Stimulated activated CD8-positive, alpha-beta memory T cell treated with anti-CD3 and anti-CD28 coated beads, Interleukin-2, amount 100 ng/mL, for 1 hour (primary cell): ENCODE measurements at places on chromosomes 5 and 9.

DNA sequence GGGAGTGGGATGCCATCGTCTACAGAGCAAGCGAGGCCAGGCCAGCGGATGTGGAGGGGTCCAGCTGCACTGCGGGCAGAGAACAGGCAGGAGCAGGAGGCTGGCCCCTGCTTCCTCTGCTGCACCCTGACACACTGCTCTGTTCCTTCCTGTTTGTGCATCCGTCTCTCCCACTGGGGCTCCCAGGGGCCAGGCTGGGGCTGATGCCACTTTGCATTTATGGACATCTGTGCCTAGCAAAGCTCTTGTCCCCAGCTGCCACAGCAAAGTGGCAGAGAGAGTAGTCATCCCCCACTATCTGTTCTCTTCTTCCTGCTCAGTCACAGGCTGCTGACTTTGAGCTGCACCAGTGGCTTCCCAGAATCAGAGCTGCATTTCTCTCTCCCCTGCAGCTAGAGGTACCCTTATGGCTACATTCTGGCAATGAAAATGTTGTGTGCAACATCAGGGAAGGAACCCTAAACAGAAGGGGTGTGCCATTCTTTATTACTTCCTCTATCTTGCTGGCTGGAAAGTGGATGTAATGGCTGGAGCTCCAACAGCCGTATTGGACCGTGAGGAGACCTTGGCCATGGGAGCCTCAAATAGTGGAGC, 4.2 kb upstream of the NINJ1 start:
- no peak for DNase-seq

- DNase-seq, result no peak
Observed at GRCh38 chr5:54764102-54765090, 221.0 kb downstream of the ESM1 start.

- no peak for DNase-seq
Observed at GRCh38 chr5:149916334-149917072, 28.1 kb downstream of the PDE6A start.

GRCh38 chr9:68844631-68845612, 139.9 kb downstream of the PIP5K1B start:
- DNase-seq, result no peak

DNA sequence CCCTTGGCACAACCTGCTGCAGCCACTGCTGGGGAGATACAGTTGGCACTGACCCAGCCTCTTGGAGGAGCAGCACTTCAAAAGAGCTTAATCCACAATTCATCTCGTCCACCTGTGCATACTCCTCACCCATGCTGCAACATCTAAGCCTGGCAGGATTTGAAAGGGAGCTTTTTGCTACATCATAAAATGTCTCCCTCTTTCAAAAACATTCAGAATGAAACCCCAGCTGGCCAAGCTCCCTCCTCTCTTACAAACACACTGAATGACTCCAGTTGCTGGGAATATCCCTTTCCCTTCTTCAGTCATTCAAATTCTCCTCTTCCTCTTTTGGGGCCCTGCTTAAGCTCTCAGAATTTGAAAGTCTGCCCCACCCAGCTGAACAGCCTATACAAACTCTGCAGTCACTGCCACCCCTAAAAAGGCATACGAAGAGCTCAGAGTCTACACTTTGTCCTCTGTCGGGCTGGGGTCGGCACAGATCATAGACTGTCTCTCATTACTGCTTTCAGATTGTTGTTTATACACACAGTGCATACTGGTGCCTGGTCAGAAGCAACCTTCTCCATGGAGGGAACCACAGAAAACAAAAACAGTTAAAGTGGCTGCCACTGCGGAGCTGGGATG, 8.8 kb upstream of the C5orf15 start:
- no peak for DNase-seq

- DNase-seq, result no peak
Observed at GRCh38 chr9:114690308-114690707, 8.3 kb upstream of the TEX48 start.

DNA sequence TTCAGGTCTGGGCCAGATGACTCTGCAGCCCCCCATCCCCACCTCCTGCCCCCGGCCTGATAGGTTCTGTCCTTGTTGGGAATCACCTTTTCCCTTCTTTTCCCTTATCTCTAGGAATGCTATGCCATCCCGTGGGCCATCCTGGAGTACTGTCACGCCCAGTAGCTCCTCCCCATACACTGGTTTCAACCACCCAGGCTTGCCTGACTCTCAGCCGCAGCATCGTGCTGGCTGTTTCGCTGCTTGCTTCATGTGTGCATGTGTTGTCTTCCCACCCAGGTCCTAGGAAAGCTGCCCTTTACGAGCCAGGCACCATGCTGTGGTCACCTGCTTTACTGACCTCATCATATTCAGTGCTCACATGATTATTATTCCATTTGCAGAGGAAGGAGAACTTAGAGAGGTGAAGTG, 71.8 kb downstream of the ANGPTL2 start:
- no peak for DNase-seq

DNA sequence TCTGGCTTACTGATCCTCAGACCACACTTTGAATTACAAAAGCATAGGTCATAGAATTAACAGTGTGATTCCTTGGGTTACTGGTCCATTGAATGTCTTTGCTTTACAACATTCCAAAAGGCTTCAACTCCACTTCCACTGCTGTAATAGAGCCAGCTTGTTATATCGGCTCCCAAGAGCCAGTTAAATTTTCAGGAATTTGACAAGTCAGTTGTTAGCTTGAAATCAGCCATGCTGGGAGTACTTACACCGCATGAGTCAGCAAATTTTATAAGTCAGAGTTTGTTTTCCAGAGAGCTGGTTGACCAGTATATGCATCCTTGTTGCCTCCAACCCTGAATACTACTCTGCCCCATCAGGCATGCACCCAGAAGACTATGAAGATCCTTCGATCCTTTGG, 73.1 kb downstream of the FOXB2 start:
- no peak for DNase-seq

- DNase-seq, result no peak
Observed at GRCh38 chr5:51383131-51384121, at the start of gene ISL1. Gene ISL1 (plus strand): TSS chr5:51383448. CDS start chr5:51383672, 224 bp downstream.

DNA sequence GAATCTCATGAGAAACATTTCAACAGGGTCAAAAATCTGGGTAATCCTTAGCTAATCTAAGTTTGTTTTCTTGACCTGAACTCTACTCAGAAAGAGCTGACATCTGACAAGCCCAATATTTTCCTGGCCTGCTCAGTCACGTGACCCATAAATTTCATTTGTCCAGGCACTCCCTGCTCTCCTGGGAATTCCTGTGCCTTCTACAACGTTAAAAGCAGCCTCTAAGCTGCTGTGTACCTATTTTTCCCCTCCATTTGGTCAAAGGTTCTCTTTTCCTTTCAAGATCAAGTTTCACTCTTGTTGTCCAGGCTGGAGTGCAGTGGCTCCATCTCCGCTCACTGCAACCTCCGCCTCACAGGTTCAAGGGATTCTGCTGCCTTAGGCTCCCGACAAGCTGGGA, 148.8 kb upstream of the ABCA1 start:
- DNase-seq, result no peak

- no peak for DNase-seq
Observed at GRCh38 chr9:98545021-98545420, 163.7 kb downstream of the GABBR2 start.
